ENCODE measurements at places on chromosomes 6 and 20.
A peak's percentile ranks its signal among the peaks of the same experiment; 100 is the strongest.

- no peak for ATAC-seq
These were observed 213.5 kb downstream of the RFPL4B start for GRCh38 chr6:112560651-112561050.

DNA sequence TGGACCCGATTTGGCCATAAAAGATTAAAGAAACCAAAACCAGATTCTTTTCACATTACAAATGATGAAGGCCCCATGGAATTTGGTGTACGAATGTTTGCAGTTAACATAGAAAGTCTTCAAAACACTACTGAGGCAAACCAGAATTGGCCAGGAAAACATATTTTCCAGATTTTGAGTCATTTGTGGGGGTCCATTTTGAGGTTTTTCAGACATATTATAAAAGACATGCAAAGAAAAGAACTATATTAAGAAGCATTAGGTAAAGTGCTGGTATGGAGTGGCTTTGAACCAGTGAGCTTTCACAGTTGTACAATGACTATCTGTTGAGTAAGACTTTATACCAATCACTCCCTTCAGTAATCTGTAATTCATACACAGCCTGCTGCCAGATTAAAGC lies 168.9 kb upstream of the COL21A1 start:
- peak; percentile 62 for ATAC-seq

DNA sequence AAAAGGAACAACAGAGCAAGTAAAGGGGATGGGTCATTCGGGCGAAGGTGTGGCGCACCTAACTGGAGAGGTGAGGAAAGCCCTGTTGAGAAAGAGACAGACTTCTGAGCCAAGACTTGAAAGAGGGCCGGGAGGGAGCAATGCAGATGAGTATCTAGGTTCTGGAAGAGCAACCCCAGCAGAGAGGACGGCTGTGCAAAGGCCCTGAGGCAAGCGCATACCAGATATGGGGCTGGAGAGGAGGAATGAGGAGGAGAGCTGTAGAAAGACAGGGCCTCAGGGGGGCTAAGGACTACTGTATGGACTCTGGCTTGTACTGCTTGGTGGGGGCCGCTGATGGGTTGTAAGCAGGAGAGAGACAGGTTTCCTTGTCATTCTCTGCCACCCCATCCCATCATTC lies 21.9 kb downstream of the TRERF1 start:
- no peak for ATAC-seq

- ATAC-seq: no peak
These were observed 225.5 kb downstream of the HDGFL1 start for GRCh38 chr6:22794844-22795243.

DNA sequence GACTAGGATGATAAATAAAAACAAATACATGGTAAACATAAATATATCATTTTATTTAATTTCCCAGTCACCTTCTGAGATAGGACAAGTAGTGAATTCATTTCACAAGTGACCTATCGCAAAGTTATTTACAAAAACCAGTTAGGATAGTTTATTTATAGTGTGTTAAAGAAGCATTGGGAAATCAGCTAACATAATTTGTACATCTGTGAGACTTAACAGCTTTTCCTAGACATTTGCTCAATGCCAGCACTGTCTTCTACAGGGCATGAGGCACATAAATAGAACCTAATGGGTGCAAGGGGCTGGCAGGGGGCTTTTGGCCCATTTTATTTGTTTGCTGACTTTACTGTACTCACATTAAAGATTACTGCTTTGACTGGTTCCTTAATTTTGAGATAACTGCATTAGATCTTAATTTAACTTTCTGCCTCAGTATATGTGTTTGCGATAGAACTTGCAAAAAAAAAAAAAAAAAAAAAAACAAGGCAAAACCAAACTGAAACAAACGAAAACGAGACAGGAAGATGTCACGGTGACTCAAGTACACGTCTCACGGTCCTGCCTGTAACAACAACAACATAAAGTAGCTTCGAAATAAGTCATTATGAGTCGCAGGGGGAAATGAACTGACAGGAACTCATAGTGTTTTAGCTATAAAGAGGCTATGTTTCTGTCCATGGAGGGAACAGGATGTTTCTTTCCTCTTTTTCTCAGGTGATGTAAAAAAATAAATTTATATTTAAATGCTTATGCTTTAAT lies 133.7 kb upstream of the GMDS start:
- ATAC-seq: 0 out of 3 replicates have a peak, but pooled peaks have one; percentile 38

GRCh38 chr6:47106721-47107197 lies 64.6 kb upstream of the ADGRF1 start:
- ATAC-seq: peak; percentile 60

- peak; percentile 56 for ATAC-seq
These were observed 53.0 kb downstream of the HLA-A start for GRCh38 chr6:29995340-29995777.

- no peak for ATAC-seq
These were observed 637.5 kb upstream of the MAN1A1 start for GRCh38 chr6:119986934-119987549.

DNA sequence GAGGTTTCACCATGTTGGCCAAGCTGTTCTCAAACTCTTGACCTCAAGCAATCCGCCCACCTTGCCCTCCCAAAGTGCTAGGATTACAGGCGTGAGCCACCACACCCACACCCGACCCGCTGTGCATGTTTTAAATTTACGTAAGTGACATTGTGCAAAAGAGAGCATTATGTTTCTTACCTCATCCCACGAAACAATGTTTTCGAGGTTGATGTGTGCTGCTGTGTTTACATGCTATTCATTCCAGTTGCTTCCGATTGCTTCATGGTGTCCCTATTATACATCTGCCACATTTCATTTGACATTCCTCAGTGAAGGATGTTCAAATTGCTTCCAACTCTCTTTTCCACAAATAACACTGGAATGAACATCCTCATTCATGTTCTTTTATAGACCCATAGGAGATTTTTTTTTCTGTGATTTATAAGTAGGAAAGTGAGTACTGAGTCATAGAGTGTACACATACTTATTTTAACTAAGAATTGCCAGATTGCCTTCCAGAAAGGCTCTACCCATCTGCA lies 403.9 kb upstream of the JARID2 start:
- ATAC-seq: no peak

DNA sequence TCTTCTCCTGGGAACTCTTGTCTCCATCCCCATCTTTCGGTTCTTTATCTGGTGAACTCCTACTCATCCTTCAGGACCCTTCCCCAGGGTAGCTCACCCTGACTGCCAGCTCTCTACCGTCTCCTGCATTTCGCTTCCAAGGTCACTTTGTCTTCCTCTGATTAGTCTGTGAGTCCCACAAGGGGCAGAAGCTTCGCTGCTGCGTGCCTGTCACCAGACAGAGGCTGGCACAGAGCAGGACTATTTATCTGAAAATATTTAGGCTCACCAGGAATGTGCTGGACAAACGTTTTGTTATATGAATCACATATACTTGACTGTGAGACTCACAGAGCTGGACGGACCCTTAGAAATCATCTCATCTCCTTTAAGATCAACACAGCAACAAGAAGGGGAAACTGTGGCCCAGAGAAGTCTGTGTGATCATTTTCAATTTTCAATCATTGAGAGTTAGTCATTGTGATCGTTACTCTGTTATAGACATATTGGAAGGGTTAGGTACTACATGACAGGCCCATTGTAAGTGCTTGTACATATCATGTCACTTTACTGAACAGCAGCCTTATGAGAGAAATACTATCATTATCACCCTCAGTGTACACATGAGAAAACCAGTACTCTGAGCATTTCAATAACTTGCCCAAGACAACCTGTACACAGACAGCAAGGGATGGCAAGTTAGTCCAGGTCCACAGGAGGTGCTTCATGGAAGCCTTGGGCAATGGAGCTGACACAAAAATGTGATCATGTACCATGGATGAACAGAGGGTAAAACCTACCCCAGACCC lies 51.4 kb downstream of the JPH2 start:
- ATAC-seq: no peak

Measured in SK-N-SH treated with all-trans-retinoic acid at 6 μM for 48 hours (cell line).